ENCODE measurements at places on chromosomes 7 and 10.

DNA sequence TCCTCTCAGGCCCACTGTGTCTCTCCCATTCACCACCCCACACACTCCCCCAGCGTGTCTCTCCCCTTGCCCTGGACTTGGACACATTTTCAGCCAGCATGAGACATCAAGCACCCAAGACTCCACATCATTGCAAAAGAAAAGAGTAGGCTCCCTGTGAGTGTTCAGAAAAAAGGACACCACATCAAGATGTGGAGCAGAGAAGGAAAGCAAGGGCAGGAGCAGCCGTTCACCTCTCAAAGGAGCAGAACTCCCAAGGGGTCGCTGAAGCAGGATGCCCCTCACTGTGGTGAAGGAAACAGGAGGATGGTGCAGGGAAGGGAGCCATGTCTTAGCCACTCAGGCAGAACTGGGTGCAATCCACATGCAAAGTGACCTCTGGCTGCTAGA, 89.9 kb upstream of the MACROH2A2 start:
- DNase-seq = no peak

- DNase-seq = no peak
These were observed 81.2 kb upstream of the OIT3 start for GRCh38 chr10:72812415-72812752.

GRCh38 chr10:17394854-17395253, 59.5 kb downstream of the ST8SIA6 start:
- no peak for DNase-seq

DNA sequence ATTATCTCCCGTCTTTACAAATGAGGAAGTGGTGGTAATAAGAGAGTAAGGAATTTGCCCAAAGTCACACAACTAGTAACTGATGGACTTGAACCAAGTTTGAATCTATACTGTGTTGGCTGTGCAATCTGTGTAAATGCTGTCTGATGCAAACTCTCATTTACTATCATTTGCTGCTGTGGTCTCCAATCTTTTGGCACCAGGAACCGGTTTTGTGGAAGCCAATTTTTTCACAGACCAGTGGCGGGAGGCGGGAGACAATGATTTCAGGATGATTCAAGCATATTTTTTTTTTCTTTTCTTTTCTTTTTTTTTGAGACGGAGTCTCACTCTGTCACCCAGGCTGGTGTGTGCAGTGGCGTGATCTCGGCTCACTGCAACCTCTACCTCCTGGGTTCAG, 450.0 kb upstream of the FZD8 start:
- no peak for DNase-seq

DNA sequence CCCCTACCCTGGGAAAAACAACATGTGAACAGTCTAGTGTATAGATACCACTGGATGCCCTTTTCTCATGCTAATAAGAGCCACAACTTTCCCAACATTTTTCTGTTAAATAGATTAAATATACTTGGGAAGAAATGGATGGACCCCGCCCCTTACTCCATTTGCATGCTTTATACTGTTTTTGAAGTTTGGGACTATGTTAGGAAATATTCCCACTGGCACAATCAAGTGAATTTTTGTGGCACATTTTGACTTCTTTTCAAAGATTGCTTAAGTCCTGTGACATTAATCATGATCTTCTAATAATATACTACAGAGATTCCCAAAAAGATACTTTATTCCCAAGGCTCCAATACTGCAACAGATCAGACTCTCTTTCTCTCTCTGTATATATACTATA, 216.6 kb downstream of the TWIST1 start:
- no peak for DNase-seq

DNA sequence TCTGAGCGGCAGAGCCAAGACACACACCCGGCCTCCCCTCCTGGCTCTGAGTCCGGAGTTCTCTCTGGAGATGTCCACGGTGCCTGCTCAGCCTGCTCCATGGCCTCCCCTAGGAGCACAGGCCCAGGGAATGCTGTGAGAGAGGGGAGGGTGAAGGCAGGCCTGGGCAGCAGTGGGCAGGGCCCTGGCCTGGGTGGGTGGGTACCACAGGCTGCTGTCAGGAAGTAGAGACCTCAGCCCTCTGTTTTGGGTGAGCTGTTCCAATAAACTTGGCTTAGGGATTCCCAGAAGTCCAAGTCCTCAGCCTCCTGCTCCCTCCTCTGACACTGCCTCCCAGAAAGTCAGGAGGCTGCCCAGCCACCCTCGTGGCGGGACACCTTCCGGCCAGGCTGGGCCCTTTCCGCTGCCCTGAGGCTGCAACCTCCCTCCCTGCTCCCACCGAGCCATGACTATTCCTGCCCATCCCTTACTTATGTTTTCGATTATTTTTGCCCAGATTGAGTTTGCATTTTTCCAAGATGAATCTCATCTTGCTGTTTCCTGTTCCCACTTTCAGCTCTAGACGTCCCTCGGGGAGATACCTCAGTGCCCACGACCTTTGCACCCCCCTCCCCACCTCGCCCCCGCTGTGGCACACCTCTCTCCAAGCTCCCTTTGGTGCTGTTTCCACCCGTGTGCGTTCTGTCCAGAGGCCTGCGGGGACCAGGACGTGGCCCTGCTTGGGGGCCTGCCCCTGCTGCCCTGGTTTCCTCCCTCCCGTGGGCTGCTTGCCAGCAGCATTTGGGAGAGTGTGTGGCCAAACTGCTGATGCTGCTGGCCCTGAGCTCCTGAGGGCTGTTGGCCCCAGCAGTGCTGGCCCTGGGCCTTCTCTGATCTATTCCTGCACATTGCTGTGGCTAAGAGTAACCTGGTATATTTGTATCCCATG, 5.8 kb upstream of the POLM start:
- DNase-seq = peak; percentile 36

DNA sequence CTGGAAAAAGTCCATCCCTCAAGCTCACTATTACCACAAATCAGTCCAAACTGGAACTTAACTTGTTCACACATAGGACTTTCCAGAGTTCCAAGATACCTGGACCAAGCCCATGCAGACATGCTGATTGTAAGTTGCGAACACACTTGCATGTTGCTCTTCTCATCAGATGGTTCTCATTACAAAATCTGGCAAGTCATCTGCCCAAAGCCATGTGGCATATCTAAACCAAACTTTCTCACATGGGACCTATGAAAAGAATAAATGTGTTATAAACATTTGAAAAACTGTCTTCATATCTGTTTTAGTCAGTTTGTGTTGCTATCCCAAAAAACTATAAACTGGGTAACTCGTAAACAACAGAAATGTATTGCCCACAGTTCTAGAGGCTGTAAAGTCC, 58.8 kb upstream of the MKLN1 start:
- no peak for DNase-seq

DNA sequence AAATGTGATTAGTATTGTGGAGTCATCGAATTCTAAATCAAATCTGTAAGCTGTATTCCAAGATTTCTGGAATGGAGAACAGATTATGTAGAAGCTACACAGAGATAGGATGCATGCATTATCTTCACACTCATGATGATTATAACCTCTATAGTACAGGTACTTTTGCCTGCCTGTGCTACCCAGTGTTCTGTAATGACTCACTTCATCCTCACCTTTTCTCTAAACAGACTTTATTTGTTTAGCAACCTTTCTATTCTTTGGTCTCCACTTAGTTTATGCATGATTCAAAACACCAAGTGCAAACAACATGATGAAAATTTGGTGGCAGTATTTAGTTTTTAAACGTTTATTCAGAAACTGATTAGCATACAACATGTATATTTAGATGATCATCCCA, 68.4 kb upstream of the PRPS1L1 start:
- no peak for DNase-seq

DNA sequence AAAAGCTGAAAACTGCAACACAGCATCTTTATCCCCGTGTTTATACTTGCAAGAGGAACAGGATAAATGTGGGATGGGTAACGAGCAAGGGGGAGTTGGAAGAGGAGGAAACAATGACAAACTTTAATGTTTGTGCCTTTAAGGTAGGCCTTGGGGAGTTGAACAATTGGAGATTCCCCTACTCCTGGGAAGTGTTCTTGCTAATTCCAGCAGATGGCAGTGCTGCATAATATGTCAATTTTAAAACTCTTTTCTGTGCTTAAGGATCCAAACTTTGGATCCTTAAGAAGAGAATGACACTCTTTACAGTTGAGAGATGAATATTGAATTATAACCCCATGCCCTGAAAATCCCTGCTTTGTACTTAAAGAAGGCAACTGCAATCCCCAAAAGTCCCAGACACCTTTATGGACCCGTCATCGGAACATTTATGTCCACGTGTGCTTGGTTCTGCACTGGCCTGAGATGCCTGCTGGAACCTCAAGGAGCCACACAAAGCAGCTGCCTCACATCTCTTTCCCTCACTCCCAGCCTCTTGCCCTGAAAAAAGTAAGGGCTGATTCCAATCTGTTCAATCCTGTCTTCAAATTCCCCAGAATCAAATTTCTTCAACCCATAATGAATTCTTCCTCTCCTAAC, 12.0 kb downstream of the IFIT5 start:
- DNase-seq = peak; percentile 63

DNA sequence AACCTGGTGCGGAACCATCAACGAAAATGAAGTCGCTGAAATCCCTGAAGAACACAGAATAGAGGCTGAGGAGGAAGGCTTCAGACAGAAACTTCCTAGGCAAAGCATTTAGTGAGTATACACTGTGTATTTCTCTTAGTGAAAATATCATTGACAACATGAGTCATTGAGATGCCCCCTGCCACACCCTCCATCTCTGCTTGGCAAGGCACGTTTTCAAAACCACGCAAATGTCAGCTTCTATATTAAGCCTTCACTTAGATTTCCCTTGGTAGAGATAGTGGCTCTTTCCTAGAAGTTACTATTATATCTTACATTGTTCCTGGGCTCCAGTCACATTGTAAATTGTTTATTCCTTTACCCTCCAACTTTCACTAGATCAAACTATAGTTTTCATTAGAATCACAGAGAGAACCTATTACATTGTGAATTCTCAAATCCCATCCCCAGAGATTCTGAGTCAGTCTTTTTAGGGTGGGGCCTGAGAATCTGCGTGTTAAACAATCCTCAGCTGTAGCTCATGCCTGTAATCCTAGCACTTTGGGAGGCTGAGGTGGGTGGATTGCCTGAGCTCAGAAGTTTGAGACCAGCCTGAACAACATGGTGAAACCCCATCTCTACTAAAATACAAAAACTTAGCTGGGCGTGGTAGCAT, 4.6 kb upstream of the SKAP2 start:
- no peak for DNase-seq

- peak; percentile 72 for DNase-seq
These were observed 35.4 kb downstream of the BNIP3 start for GRCh38 chr10:131946321-131946751.

- DNase-seq = no peak
These were observed 172.4 kb upstream of the LANCL2 start for GRCh38 chr7:55192723-55193122.

GRCh38 chr7:7002418-7003062, 176.5 kb upstream of the CCZ1B start:
- DNase-seq = no peak

GRCh38 chr7:102255916-102256315, 30.8 kb upstream of the SH2B2 start:
- no peak for DNase-seq

DNA sequence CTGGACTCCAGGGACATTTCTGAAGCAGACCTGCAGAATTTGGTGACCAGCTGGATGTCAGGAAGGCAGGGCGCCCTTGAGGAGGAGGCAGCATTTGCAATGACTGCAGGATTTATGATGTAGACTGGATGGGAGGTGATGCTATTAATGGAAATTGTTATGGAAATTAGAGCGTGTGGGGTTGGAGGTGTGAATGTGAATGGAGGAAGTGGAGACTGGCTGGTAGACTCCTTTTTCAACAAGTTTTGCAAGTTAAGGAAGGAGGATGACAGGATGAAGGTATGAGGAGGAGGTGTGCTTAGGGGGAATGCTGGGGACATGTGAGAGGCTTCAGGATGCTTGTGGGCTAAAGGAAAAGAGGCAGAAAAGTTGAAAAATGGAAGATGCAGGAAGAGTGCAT, 137.0 kb downstream of the TMEM178B start:
- DNase-seq = no peak

DNA sequence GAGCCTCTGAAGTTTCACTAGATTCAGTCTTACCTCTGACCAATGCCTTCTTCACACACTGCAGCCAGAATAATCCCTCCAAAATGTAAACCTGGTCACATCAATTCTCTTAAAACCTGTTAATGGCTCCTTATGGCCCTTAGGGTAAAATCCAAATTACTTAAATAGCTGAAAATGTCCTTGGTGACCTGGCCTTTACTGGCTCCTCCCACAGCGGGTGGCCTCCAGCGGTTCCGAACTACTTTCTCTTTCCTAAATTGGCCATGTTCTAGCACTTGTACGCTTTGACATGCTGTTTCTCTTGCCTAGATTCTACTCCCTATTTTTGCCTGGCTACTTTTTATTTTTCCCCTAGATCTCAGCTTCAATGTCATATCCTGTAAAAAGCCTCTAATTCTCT, 36.1 kb downstream of the AGK start:
- DNase-seq = no peak

DNA sequence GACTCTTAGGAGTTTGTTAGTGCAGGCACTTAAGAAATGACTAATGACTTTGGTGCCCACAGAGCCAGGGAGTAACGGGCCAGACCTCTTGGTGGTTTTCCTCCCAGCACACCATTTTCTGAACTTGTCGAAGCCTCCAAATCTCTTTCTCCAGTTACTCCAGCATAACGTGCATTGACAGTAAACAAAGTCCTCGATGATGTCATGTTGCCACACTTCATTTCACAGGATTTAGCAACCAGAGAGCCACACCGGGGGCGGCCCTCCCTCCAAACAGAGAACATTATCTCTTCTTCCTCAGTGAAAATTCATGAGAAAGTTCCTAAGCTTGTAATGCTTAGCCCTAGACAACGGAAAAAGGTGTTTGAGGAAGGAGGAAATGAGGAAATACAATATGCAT, 4.0 kb upstream of the SVOPL start:
- DNase-seq = peak; percentile 13

DNA sequence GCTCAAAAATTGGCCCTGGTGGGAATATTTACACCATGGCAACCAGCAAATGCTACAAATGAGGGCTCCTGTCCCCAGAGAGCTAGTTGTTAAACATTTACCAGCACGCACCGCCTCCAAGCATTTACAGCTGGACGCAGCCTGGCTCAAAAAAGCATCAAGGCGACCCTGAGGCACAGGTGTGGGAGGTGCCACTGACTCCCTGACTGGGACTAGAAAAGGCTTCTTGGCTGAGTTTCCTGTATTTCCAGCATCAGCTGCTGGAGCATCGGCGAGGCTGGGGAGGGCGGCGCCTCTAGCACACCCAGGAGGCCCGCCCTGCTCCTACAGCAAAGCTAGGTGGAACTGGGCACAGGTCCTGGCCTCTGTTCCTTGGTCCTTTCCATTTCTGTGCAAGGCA, 43.5 kb upstream of the ZRANB1 start:
- DNase-seq = no peak

- DNase-seq = no peak
These were observed 21.3 kb downstream of the ZNF107 start for GRCh38 chr7:64687249-64687648.

DNA sequence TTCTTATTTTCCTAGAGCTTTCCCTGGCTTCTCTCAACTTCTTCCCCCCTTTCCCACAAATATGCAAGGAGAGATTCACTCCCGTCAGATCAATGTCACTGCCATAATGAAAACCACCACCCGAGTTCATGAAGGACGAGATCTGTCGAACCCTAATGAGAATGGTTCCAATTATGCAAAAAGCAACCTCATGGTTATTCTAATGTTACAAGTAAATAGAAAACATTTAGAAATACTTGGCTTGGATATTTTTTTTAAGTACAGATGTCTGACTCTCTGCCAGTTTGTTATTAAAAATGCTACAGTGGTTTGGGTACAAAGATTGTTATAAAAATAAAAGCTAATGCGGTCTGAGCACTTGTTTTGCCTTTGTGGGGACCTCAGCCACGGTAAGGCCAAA, 25.9 kb upstream of the EMX2 start:
- DNase-seq = no peak

- no peak for DNase-seq
These were observed 185.7 kb upstream of the TMEM72 start for GRCh38 chr10:44725404-44725803.

GRCh38 chr10:132302421-132303310, 5.1 kb downstream of the STK32C start:
- no peak for DNase-seq
